NT2/D1 (cell line): ENCODE measurements at places on chromosomes 6 and 20.

DNA sequence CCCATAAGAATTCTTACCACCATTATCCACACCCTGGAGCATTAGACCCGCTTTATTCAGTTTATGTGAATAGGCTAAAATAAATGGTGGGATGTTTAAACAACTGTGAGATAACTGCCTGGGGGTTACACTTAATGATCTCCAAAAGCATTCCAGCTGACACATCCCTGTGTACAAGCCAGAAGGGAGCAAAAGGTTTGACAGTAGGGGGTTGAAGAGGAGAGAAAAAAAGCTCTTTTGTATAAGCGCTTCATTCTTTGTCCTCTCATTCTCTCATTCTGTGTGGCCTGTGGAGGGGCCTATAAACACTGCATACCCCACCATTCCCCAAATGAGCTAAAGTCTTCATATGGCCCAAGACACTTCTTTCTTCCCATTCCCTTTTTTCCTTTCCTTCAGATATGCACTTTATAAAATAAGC is 30.8 kb upstream of the COL21A1 start:
- DNase-seq, result peak; percentile 51

DNA sequence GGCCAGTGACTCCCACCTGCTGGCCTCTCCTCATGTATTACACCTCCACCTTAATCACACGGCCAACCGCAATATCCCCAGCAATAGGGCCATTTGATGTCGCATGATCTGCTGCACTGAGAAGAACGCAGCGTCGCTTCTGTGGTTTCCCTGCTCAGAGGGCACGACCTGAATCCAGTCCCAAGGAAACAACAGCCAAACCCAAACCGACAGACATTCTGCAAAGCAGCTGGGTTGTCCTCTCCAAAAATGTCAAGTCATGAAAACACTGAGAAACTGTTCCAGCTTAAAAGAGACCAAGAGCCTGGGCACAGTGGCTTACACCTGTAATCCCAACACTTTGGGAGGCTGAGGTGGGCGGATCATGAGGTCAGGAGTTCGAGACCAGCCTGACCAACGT is 7.5 kb upstream of the BPI start:
- no peak for DNase-seq

DNA sequence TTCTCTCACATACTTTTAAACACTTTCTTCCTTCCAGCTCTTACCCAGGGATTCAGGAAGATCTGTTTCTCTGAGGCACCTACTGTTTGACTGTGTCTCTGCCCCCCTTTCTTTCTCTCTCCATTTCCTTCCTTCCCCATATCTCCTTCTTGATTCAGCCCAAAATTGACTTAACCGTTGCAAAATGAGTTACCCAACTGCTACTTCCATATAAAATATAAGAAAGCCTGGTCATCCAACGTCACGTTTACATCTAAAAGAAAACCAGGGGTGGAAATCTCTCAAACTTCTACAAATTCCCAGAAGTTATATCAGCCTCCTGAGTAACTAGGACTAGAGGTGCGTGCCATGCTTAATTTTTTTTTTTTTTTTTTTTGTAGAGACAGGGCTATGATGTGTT is 95.2 kb upstream of the INSM1 start:
- DNase-seq, result no peak

GRCh38 chr6:118864341-118865099 is 29.4 kb upstream of the ASF1A start:
- DNase-seq, result no peak

DNA sequence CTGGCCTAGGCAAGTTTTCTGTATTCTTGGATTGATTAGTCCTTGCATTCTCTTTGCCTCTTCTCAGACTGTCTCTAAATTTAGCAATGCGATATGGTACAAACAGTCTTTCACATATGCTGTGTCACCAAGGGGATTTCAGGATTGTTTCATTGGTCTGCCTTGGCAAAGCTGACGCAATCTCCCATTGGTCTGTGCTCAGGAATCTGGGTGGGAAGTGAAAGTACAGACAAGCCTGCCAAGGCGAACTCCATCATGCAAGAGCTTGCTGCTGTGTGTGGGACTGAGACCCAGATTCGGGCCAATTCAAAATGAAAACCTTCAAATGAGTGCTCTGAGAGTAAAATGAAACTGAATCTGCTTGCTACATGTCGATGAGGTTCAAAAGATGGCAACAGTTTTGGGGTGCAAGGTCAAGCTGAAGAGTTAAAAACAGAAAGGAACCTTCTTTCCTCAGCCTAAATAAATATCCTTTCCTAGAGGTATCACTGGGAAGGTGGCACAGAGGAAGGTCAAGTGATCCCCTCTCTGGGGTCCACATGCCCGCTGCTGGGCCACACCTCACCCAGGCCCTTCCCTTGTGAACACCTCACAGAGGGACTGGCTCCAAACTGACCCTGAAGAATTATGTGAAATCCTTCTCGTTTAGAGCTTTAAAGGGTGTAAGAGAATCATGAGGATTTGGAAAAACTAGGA is 198.8 kb upstream of the PREP start:
- no peak for DNase-seq

- no peak for DNase-seq
Measured at GRCh38 chr6:137102050-137102848, 57.5 kb upstream of the IL20RA start.

DNA sequence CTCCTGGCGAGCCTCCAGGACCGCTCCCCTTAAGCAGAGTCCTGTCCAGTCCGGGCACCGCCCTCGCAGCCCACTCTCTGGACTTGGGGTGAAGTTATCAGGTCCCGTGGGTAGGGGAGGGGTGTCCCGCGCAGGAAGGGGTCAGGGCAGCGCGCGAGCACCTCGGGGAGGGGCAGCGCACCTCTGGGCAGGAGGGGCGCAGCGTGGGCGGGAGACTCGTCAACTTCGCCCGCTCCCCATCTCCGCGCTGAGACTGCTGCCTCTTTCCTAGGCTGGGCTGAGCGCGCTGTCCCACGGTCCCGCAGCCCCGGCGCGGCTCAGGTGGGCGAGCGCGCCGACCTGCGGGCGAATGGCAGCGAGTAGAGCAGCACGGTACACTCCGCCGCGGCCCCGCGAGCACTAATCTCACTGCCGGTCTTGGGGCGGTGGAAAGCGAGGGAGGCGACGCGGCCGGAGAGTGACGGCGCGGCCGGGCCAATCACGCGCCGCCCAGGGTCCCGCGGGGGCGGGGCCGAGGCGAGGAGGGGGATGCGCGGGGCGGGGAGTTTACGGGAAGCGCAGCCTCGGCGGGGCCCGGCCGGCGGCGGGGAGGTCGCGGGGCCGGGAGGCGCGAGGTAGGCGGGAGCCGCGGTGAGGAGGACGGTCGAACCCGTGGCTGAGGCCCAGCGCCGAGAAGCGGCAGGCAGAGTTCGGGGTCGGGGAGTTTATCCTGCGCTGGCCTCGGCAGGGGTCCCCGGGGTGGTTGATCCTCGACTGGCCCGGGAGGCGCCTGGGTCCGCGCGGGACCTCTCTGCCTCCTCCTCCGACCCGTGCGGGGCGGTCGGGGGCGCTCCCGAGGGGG is at the start of gene MAN1A1:
TSS of gene MAN1A1 (minus strand) at position 401 of the 841 bp plus-strand sequence. CDS start 696 bp downstream, outside the sequence.
- DNase-seq, result peak; percentile 58

DNA sequence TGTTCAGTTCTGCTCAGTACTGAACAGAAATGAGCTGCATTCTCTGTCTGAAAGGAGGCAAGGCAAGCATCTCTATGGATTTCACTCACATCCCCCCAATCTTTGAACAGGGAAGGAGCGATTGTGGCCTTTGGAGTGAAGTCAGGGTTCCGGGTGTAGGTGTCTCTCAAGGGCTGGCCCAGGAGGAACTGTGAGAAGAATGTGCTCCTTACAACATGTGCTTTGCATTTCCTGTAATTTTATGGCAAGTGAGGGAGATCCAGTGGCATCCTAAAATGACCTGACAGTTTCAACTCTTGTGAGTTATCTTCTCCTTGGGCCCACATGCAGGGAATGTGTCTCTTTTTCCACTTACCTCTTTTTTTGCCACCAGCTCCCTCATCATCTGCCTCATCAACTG is 63.0 kb upstream of the RIN2 start:
- no peak for DNase-seq
